ENCODE measurements at places on chromosomes 3 and 15.

DNA sequence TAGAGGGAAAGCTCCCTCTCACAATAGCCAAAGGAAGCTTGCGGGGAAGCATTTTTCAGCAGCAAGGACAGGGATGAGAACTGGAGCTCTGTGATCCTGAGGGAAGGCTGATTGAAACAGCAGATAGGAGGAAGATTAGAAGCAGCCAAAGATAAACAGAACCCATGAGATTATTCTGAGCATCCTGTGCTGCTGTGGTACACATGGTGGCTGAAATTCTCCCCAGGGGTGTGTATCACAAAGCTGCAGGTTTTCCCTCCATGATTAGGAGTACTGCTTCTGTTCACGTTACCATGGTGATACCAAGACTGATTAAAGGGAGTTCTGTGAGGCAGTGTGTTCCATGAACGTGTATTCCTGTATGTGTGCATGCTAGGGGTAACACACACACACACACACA, 30.3 kb upstream of the PSMD6 start:
- no peak for DNase-seq

- DNase-seq: no peak
Measured at GRCh38 chr3:12323237-12323636, 34.4 kb downstream of the PPARG start.

DNA sequence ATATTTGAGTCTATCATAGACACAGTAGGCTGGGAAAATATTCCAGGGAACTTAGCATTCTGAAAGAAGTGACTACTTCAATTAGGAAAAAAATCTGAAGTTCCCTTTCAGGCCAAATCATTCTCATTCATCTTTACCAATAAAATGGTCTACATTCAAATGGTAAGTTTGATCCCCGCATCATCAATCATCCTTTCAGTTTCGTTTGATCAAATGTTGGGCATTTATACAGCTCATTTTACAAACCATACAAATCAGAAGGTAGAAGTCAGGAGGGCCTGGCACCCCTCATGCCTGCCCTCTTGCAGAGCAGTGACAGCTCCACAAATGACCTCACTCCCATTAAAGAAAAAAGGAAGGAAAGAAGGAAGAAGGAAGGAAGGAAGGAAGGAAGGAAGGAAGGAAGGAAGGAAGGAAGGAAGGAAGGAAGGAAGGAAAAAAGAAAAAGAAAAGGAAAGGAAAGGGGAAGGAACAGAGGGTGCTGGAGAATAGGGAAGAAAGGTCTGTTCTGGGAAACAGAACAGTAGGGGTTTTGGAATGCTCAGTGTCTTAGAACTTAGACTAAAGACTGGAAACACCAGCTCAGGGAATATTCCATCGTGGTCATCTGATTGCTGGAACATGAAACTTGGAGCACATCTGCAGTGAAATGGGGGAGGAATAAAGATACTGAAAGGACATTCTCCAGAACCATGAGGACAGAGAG, 86.1 kb downstream of the XXYLT1 start:
- no peak for DNase-seq

GRCh38 chr3:130772129-130772528, 25.5 kb upstream of the PIK3R4 start:
- DNase-seq: no peak

GRCh38 chr3:72444656-72445223, 403.5 kb downstream of the SHQ1 start:
- no peak for DNase-seq

DNA sequence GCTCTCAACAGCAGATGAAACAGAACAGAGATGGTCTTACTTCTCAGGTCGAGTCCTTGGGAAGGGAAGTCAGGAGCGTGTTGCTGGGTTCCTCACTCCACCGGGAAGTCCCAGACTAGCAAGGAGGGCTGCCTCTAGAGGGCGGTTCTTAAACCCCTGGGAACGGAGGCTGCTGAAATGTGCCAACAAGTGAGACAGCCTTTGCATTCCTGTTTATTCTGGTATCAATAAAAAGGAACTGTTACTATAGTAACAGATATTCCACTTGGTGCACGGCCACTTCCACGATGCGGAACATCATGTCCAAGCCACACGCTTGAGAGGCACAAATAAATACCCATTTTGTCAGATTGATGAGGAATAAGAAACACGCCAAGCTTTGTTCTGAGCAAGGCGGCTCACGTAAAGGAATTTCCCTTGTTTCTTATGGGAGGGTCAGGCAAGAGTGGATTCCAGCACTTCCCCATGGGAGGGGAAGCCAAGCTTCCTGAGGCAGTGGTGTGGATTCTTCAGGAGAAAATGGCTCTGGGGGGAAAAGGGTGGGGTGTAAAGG, at the start of gene FAM107A:
FAM107A (minus strand) TSS at position 123 of the 553 bp plus-strand sequence. CDS start 7,531 bp downstream, outside the sequence.
- DNase-seq: no peak

DNA sequence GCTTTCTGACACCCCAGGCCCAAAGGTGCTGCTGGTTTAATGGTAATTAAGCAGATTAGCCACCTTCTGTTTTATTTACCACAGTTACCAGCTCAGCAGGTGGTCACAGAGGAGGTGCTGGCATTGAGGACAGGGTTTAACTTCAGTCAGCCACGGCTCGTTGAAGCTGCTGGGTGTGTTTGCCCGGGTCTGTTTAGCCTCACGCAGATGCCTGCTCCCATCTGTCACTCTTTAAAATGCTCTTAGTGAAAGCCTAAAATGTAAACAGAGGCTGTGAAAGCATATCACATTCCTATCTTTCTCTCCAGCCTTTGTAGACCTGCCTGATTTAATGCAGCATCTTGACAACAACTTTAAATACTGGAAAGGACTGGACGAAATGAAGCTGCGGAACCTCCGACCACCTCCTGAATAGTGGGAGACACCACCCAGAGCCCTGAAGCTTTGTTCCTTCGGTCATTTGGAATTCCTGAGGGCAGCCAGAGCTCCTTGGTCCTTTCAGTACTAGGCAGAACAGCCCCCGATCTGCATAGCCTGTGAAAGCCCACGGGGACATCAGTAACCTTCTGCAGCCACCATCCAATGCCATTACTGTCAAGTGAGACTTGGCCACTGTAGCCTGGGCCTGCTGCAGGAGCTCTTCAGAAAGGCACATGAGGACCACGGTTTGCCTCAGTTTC, 156.0 kb downstream of the PDE8A start:
- no peak for DNase-seq

DNA sequence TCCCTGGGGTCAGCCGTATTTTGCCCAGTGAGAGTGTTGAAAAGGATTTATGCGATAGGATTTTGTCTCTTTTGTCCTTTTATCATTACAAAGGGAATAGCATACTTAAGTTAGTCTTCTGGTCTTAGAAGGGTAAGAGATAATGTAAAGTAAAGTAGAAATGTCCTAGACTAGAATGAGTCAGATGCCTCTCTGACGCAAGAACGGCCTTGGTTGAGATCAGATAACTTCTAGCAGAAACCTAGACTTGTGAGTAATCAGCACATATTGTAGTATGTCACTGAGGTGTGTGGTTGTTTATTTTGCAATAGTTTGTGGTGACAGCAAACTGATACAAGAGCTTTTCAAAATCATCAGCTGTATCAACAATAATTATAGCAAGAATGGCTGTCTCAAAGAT, 866.1 kb downstream of the NSUN3 start:
- peak; percentile 31 for DNase-seq

DNA sequence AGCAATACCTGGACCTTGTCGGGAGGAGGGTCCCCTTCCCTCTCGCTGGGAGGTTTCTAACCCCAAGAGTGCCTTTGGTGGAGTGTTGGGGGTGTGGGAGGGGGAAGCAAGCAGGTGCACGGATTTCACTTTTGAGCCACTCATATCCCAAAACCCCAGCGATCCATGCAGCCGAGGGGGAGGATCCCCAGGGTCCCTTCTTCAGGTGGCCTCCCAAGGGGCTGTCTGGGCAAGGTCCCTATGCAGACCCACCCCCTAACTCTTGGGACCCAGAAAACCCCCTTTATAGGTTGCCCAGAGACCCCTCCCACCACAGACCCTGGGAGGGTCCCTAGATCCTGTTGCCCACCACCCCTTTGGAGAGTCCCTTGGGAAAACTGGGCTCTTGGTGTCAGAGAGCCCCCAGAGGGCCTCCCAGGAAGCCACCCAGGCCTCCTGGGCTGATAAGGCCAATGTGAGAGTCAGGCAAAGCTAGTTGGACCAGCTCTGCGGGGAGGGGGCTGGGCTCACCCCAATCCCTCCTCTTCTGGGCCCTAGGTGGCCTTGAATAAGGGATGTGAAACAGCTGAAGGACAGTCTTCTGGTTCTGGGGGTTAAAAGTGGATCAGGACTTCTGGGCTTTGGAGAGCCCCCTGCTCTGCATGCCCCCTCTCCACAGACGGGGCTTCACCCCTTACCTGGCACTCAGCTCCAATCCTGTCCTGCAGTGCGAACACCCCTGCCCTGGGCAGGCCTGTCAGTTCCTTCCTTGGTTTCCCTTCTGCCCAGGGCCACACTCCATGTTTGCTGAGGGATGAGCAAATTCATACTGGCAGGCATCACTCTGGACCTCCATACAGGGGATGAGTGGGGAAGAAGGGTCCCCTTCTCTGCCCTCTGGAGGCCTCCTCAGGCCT, 932 bp upstream of the PLCD1 start:
- no peak for DNase-seq

- no peak for DNase-seq
Measured at GRCh38 chr15:64836023-64836536, 5.6 kb upstream of the PLEKHO2 start.

DNA sequence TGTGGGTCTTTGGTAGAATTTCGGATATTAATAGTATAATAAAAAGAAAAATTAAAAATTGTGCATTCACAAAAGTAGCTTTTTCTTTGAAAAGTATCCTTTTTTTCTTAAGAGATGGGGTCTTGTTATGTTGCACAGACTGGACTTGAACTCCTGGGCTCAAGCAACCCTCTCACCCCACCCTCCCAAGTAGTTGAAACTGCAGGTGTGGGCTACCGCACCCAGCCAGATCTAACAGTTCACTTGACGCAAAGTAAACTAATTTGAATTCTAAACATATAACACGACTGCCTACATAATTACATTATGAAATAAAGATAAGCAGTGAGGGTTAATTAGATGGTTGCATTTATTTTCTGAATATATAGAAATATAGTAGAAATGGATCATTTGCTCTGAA, 10.7 kb downstream of the FAM98B start:
- DNase-seq: no peak

DNA sequence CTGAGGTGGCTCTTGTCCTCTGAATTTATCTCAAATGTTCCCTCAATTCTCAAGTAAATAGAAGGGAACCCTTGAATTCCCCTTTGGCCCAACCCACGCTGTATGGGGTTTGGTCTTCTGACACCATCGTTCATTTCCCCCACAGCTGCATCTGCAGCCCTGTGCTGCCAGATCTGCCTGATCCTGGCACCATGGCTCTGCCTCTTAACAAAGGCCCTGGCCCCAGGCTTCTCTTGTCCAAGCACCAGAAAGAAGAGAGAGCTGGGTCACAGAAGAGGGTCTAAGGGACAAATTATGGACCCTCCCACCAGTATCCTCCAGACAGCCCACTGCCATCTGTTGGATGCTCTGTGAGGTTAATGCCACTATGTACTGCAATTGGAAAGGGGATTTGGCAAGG, 1.8 kb downstream of the MAP1A start:
- DNase-seq: no peak

DNA sequence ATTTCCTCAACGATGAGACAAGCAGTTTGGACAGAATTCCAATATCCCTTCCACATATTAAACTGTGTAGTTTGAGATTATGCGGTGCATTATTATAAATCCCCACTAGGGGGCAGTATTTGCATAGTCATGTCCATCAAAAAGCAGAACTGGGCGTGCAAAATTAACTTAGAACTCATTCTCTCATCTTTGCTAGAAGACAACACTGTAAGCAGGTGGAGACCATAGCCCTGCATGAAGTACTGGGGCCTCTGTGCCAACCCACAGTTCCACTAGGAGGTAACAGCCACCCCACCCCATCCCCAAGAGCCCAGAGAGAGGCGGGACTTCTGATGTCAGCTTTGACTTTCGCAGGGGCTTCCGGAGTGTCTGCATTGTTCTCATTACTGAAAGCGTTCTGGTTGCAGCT, 106.6 kb upstream of the TMC3 start:
- peak; percentile 55 for DNase-seq

DNA sequence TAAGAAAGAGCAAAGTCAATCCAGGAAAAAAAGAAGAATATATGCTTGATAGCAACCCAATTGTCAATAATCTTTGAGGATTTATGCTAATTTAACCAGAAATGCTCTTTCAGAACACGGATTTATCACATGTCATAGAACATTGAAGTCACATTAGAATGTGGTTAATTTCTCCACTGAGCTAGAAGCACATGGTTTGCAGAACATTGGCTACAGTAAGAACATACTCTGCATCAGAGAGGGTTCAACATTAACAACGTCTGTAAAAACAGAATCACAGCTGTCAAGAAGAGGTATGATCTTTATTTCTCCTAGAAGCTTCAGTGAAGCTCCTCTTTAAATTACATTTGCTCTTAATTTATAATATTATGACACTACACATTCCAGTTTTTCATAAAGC, 619.7 kb upstream of the AGTR1 start:
- no peak for DNase-seq

- no peak for DNase-seq
Measured at GRCh38 chr3:146496251-146496650, 26.9 kb upstream of the PLSCR2 start.

DNA sequence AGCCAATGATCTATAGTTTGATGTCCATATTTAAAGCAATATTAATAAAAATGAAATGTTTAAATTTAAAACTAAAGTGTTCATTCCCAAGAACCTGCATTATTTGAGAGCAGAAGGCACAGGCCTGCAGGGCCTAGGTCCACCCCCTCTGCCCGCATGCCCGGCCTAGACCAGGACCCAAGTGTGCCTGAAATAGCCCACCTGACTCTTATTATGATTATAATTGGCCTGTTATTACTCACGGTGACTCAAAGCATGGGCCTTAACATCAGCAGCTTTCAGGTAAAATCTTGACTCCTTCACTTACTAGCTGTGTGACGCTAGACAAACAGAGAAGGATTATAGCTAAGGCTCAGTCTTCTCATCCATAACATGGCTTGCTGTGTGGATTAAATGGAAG, 128.8 kb downstream of the PLCL2 start:
- DNase-seq: no peak

DNA sequence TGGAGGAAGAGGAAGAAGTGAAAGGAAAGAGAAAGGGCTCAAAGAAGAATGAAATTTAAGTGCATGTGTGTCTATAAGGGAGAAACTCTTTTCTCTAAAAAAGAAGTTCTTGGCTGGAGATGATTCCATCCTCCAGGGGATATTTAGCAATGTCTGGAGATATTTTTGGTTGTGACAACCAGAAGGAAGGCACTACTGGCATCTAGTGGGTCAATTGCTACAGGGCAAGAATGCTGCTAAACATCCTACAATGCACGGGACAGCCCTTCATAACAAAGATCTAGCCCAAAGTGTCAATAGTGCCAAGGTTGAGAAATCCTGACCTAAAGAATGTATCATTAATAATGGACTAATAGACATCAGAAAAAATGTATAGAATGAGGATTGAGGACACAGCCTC, 57.4 kb upstream of the ST3GAL6 start:
- DNase-seq: no peak

- no peak for DNase-seq
Measured at GRCh38 chr3:16067837-16068471, 106.5 kb upstream of the GALNT15 start.

DNA sequence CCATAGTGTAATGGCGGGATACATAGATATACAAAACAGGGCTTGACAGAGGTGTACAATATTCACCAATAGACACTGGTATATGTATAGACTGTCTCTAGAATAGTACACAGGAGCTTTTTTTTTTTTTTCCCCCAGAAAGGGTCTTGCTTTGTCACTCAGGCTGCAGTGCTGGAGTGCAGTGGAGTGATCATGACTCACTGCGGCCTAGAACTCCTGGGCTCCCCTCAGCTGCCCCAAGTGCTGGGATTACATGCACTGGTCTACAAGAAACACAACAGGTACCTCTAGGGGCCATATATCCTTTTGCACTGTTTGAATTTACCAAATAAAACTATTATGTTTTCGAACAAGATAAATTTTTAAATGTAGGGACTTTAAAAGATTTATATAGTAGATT, 12.3 kb downstream of the RHOA start:
- DNase-seq: no peak

Data from LoVo (cell line).